ENCODE measurements at places on chromosomes 3 and 15.

GRCh38 chr3:11944052-11944673, 60.0 kb upstream of the SYN2 start:
- peak; percentile 4 for DNase-seq

DNA sequence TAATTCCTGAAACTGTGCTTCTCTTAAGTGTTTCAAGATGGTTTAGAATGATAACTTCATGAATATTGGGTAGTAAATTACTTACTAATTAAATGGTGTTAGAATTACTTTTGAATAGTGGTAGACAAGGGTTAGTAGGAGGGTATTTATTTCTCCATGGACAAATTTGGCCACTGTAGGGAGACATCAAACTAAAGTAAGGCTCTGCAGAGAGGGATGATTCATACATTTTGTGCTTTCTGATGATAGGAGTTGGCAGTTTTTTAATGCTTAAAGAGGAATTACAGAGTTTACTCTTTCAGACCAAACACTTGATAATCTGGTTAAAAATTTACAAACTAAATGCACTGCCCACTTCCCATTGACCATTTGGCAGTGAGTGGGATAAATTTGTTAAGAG, 127.6 kb downstream of the NAALADL2 start:
- DNase-seq = peak; percentile 35

DNA sequence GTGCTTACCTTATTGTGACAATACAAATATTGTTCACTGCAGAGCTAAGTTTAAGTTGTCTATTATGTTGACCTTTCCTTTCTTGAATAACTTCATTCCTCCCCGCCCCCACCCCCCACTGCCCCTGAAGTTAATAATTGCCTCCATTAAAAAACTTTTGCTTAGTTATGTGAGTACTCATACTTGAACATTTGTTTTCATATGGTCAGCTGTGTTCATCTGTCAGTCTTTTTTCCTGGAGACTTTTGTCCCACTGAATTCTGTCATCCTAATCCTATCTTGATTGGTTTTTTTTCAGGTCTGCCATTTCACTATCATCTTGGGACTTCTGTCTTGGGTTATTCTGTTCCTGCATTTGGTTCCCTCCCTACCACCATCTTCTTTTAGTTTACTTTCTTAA, 8.5 kb downstream of the SLC25A36 start:
- no peak for DNase-seq

GRCh38 chr15:88543065-88543776, 3.3 kb downstream of the DET1 start:
- DNase-seq = no peak

- peak; percentile 45 for DNase-seq
Observed at GRCh38 chr15:75669191-75669878, 21.6 kb downstream of the SNX33 start.

DNA sequence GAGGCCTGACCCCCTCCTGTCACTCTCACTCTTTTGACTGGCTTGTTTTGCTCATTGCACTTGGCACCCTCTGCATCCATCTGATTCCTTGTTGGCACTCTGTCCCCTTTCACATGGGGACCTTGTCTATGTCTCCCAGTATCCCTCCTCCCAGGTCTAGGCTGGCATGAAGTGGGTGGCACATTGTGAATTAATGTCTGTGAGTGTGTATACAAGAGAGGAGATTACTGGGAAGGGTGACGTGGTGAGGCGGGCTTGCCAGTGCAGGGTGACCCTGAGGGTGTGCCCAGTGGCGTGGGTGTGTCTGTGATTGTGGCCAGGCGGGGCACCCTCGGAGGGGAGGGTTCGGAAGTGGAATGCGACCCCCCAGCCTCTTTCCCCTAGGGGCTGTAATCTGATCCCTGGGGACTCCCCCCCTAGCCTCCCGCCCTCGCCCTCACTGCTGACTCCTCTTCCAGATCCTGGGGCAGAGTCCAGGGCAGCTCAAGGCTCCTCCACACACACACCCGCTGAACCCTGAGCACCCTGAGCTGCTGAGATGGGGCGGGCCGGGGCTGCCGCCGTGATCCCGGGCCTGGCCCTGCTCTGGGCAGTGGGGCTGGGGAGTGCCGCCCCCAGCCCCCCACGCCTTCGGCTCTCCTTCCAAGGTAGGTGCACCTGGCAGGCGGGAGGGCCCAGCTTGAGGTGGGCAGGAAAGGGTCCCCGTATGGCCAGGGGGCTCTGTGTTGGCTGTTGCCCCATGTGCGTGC, at the start of gene SEMA3B:
Gene SEMA3B, plus strand, starts transcription at position 445 of the 749 bp plus-strand sequence. Its CDS starts 94 bp downstream, at position 539.
- peak; percentile 69 for DNase-seq

GRCh38 chr3:122305818-122306621, 19.0 kb upstream of the CSTA start:
- no peak for DNase-seq

DNA sequence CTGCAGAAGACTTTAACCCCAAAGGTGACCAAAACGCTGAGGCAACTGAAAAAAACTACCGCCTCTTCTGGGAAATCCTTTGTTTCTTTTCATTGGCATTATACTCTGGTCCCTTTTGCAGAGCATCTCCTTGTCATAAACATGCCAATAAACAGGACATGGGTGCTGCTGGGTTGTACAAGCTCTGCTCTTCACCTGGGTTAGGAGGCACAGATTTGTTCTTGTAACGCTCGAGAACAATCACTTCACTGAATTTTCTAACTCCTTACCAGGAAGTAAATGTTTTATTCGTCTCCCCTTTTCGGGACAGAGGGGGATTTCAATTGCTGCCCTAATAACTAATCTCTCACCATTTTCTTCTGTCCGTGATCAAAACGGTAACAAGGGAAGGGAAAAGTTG, 1.3 kb downstream of the PLCH1 start:
- DNase-seq = no peak

GRCh38 chr3:38611866-38612265, 37.6 kb downstream of the SCN5A start:
- DNase-seq = no peak

DNA sequence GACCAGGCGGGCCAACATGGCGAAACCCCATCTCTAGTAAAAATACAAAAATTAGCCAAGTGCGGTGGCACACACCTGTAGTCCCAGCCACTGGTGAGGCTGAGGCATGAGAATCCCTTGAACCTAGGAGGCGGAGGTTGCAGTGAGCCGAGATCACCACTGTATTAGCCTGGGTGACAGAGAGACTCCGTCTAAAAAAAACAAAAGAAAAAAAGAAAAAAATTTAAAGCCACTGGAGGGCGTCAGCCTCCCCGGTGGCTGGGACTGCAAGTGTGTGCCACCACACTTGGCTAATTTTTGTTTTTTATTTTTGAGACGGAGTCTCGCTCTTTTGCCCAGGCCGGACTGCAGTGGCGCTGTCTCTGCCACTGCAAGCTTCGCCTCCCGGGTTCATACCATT, 7.9 kb downstream of the RTF1 start:
- no peak for DNase-seq

DNA sequence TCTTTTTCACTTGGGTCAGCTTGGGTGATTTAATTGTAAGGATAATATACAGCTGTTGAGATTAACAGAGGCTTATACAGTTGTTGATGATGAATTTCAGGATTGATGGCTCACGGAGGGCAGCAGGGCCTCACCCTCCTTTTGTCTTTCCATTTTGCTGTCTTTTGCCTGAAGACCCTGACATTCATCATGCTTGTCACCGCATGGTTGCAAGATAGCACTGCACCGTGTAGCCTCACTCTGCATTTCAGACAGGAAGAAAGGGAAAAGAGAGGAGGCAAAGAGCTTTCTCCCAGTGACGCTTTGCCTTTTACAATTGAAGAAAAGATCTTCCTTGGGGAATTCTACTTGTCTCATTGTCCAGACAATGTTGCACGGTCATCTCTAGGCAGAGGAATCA, 115.1 kb downstream of the TPRG1 start:
- no peak for DNase-seq

GRCh38 chr3:179541596-179541995, 21.1 kb upstream of the ACTL6A start:
- no peak for DNase-seq

DNA sequence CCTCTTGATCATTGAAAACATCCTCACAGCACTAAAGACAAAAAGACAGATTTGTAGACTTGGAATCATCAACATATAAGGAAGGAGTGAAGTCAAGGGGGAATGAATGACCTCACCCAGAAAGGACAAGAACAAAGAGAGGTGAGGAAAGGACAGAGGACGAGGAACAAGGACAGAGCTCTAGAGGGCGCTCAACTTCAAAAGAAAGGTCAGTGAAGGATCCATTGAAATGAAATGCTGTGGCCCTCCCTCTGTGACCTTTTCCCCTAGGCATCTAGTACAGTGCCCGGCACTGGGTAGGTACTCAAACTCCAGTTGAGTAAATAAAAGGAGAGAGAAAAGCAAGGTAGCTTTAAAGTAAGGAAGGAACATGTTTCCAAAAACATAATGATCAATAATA, 2.6 kb downstream of the ATP8B4 start:
- no peak for DNase-seq

Data from fibroblast of skin of back (primary cell).